ENCODE measurements at places on chromosomes 12 and 14.
A peak's percentile ranks its signal among the peaks of the same experiment; 100 is the strongest.

- DNase-seq: no peak
Observed at GRCh38 chr12:46574847-46575246, 202.3 kb upstream of the SLC38A2 start.

- DNase-seq: no peak
Observed at GRCh38 chr14:100015251-100015655, 50.0 kb upstream of the EVL start.

- peak; percentile 41 for DNase-seq
Observed at GRCh38 chr12:94150240-94151121, 2.1 kb downstream of the PLXNC1 start.

- no peak for DNase-seq
Observed at GRCh38 chr14:65821224-65821753, 408.8 kb downstream of the FUT8 start.

DNA sequence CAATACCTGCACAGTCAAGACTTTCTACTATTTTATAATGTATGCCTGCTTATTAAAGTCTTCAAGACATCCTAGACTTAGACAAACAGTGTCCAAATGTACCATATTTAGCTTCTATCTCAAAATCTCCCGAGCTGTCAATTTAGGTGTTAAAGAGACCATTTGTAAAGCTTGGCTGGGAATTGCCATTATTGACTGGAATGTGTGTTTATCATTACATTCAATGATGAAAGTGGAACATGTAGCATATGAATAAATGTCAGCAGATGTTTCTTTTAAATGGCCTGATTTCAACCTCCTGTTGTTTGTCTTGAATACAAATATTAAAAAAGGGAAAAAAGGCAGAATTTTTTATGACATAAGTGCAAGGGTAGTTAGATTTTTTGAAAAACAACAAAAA lies 572.3 kb downstream of the PRKD1 start:
- DNase-seq: no peak

GRCh38 chr12:50708631-50709030 lies 55.3 kb upstream of the ATF1 start:
- DNase-seq: no peak

- no peak for DNase-seq
Observed at GRCh38 chr12:11862798-11863197, 207.9 kb upstream of the BCL2L14 start.

GRCh38 chr12:120110550-120111501 lies 5.7 kb downstream of the RAB35 start:
- no peak for DNase-seq

DNA sequence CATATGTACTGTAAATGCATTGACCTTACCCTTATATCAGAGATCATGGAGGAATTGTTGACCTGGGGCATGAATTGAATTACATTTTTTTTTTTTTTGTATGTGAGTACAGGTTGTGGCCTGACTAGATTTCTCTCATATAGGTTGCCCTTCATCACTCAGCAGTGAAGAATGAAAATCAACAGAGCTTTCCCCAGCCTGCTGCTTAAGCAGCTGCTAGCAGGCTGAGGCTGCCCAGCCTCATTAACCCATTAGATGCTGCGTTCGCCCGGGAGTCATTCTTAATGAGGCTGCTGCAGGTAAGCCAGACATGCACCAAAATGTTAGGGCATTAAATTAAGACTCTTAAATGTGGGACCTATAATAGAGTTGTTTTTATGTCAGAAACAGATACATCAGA lies 236.0 kb downstream of the ETNK1 start:
- peak; percentile 39 for DNase-seq

- no peak for DNase-seq
Observed at GRCh38 chr12:76704693-76705092, 59.2 kb upstream of the ZDHHC17 start.

GRCh38 chr12:131461096-131461495 lies 249.8 kb upstream of the SFSWAP start:
- no peak for DNase-seq
